ENCODE measurements at places on chromosomes 13 and 19.

DNA sequence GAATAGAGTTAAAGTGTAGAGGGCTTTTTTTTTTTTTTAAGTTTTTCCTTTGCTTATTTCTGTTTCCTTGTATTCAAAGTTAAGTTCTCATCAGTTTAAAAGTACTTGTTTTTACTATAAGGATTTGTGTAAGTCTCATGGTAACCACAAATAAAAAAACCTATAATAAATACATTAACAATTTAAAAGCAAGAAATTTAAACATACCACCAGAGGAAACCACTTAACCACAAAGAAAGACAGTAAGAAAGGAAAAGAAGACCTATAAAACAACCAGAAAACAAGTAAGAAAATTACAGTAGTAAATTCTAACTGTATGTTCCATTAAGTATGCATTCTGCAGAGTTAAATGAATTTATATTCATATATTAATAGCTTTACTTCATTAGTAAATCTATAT is 999.1 kb upstream of the ATXN8OS start:
- DNase-seq: no peak

- DNase-seq: no peak
These were observed 17.8 kb upstream of the ADGRE5 start for GRCh38 chr19:14363183-14364097.

- no peak for DNase-seq
These were observed 423.2 kb upstream of the SGCG start for GRCh38 chr13:22757530-22758120.

- no peak for DNase-seq
These were observed 15.4 kb upstream of the UBE2L5 start for GRCh38 chr13:30406779-30407416.

GRCh38 chr13:41821238-41821594 is 139.7 kb downstream of the VWA8 start:
- no peak for DNase-seq

GRCh38 chr19:46076031-46076880 is 35.5 kb upstream of the IGFL4 start:
- DNase-seq: no peak

- no peak for DNase-seq
These were observed 67.7 kb downstream of the EPSTI1 start for GRCh38 chr13:42924344-42924743.

- DNase-seq: peak; percentile 10
These were observed 46.5 kb downstream of the UTP14C start for GRCh38 chr13:52070929-52071523.

GRCh38 chr13:35771898-35772297 is 295.4 kb upstream of the MAB21L1 start:
- peak; percentile 17 for DNase-seq
